ENCODE measurements at places on chromosomes 3 and 15.

- no peak for DNase-seq
These were observed 5.2 kb downstream of the GNAI2 start for GRCh38 chr3:50241163-50241562.

DNA sequence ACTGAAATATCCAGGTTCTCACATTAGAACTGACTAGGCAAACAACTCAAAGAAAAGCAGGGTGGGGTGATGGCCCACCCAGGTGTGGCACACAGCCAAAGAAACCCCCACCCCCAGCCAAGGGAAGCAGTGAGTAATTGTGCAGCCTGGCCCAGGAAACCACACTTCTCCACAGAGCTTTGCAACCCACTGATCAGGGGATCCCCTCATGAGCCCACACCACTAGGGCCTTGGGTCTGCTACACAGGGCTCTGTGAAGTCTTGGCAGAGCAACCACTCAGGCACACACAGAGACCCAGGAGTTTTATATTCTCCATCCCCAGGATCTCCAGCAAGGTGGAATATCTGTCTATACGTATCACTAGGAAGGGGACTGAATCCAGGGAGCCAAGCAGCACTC, 22.2 kb upstream of the TRIM42 start:
- no peak for DNase-seq

DNA sequence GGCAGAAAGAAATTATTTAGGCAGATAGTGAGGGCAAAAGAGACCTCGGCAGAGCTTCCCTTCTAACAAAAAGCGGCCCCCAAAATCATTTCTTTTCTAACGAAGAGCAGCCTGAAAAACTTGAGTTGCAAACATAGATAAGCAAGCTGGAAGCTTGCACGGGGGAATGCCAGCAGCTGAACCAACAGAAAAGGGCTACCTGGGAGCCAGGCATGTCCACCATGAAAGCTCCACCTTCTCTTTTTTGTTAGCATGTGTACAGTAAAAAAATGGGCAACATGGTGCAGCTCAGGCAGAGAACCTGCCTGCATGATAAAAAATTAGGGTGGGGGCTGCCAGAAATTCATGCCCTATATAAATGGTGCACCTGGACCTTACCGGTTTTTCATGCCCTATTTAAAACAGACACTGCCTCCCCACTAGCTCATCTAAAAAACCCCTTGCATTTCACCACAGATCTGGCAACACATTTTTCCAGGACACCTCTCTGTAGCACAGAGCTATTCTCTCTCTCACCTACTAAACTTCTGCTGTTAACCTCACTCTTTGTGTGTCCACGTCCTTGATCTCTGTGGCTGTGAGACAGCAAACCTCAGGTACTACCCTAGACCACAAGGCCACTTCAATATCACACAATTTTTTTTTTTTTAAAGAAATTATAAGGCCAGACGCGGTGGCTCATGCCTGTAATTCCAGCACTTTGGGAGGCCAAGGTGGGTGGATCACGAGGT, 18.7 kb downstream of the SLC33A1 start:
- no peak for DNase-seq

- no peak for DNase-seq
These were observed 100.6 kb upstream of the ATP11B start for GRCh38 chr3:182692695-182693094.

DNA sequence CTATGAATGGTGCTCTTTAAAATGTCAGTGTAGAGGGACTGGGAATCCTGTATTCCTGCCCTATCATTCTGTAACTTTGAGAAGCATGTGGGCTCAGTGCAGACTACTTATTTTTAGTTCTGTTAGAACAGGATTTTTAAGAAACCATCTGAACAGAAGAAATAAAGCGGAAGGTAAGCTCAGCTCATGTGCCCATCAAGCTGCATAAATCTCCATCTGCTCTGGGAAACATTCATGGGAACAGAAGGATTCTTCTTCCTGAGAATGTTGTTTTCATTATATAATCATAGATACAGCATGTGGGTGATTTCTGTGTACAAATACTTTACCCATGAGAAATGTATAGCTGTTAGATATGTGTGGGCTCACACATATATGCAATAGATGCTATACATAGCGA, 69.9 kb downstream of the SIDT1 start:
- no peak for DNase-seq

DNA sequence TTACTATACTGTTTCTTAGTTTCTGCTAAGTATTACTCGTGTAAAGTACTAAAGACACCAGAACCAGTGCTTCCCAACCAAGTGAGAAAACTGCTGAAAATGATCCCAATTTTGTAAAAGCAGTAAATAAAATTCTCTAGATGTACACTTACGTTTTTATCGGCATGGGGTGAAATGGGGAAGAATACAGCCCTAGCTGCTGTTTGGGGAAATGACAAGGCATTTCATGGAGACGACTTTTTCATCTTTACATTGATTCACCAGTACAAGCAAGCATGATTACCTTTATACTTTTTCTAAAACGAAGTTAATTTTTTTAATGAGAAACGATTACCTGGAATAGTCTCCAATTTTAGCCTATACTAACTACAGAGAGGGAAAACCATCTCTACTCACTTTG, 1.4 kb downstream of the PSMD6 start:
- no peak for DNase-seq
